HepG2 (cell line): ENCODE measurements at places on chromosomes 12 and 14.

GRCh38 chr14:74595006-74595735 lies 16.9 kb downstream of the LTBP2 start:
- no peak for DNase-seq

- no peak for DNase-seq
Observed at GRCh38 chr14:58864751-58865513, 227.2 kb downstream of the DACT1 start.

GRCh38 chr12:29171421-29172258 lies 22.6 kb downstream of the FAR2 start:
- DNase-seq, result no peak

DNA sequence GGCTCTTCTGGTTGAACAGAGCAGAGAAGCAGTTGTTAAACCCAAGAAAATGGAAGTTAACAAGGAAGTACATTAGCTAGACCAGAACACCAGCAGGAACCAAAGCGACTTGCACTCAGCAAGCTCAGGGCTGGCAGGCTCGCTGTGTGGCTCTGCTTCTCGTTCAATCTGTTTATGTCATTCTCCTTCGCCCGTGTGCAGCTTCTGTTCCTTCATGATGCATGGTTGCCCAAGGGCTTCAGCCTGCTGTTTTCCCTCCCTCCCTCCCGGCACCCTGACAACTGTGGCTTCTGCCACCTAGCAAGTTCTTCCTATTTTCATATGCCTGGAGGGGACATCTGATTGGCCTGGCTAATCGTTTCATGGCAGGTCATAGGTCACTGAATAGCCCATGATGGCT lies 25.3 kb downstream of the PIGH start:
- DNase-seq, result no peak

- no peak for DNase-seq
Observed at GRCh38 chr12:5661811-5662210, 229.9 kb downstream of the NTF3 start.

GRCh38 chr12:11412731-11413130 lies 17.4 kb upstream of the PRB2 start:
- no peak for DNase-seq

GRCh38 chr14:104580961-104581360 lies 1.4 kb downstream of the C14orf180 start:
- no peak for DNase-seq

DNA sequence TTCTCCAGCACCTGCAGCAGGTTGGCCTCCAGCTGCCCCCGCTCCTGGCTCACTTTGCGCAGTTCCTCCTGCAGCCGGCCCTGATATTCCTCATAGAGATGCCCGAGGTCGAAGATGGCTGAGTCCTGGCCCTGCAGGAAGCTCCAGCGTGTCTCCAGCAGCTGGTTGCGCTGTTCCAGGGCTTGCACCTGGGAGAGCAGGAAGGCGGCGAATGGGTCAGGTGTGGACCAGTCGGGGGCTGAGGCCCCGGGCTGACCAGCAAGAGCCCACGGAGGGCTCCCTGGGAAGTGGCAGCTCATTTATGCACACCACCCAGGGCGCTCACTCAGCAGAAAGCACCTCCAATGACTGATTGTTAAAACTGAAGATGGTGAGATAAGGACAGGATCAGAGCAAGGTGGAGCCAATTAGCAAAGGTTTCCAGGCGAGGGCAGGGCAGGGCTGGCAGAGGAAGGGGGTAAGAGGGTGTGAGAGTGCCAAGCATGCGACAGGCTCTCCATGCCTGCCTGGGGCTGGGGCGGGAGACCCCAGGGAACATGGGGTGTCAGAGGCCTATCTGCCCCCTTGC lies 6.3 kb downstream of the KRT80 start:
- DNase-seq, result no peak
